ENCODE measurements at places on chromosomes 11 and 22. TPM values are rescaled to one million over a fixed set of nuclear protein-coding genes. Genes with fewer than 3 reads are reported as not detected.

RIMBP3C gene
- 0.89 TPM for total RNA-seq

CCDC81 gene
- total RNA-seq = 0.51 TPM

AIFM3 gene
- total RNA-seq = not detected

DEUP1 gene
- total RNA-seq = not detected

FOLR2 gene
- not detected for total RNA-seq

SCUBE2 gene
- not detected for total RNA-seq

TPBGL gene
- total RNA-seq = 0.41 TPM
